NCI-H1105 (cell line): ENCODE measurements at places on chromosomes 11 and 22.
A peak's percentile ranks its signal among the peaks of the same experiment; 100 is the strongest.

- DNase-seq = no peak
These were observed 768 bp downstream of the LDHA start for GRCh38 chr11:18394928-18395734.

DNA sequence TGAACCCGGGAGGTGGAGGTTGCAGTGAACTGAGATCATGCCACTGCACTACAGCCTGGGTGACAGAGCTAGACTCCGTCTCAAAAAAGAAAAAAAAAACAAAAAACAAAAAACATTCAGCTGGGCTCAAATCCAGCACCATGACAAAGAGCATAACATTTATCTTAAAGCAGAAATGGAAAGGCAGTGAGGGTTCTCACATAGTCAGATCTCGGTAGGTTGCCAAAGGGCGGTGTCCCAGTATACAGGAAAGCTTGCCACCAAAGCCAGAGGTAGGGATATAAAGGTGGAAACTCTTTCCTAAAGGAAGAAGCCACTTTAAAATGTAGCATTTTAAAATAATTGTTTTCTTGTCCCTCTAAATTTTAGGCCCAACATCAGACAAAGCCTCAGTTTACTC, 22.4 kb upstream of the CAPRIN1 start:
- DNase-seq = no peak

GRCh38 chr22:35645646-35646045, 2.6 kb upstream of the APOL6 start:
- DNase-seq = no peak

DNA sequence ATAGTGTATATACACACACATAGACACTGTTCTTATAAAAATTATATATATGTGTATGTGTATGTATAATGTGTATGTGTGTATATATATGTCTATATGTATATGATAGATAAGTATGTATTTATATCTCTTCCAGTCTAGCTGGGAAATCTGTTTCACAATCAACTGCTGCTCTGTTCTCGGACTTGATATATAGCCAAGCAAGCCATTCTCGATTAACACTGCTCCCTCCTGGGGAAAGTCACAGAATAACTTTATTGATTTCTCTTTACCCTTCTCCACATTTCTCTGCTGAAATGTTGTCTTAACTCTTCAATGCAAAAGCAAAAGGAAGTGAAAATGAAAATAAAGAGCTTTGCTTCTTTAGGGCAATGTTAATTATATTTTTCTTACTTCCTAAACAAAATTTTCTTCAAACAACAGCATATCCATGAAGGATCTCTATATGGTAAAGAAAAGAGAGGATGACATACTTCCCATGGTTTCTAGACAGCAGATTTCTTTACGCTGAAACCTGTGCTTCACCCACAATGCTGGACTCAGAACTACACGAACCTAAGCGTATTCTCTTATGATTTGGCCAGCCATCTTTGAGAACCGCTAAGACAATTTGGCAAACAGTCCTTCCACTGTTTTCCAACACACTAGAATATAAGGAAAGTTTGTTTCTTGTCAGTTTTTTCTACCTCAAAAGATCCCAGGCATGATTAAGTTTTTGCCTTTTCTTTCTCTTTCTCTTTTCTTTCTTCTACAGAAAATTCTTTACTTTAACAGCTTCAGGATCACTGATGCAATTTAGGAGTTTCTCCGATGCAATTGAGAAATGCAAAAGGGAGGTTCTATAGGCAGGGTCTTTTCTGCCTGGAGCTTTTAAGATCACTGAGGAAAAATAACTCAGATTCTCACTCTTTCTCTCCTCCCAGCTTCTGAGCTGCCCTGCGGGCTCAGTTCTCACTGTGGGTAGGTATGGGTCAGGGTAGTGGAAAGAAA, 1.9 kb downstream of the BLID start:
- no peak for DNase-seq

DNA sequence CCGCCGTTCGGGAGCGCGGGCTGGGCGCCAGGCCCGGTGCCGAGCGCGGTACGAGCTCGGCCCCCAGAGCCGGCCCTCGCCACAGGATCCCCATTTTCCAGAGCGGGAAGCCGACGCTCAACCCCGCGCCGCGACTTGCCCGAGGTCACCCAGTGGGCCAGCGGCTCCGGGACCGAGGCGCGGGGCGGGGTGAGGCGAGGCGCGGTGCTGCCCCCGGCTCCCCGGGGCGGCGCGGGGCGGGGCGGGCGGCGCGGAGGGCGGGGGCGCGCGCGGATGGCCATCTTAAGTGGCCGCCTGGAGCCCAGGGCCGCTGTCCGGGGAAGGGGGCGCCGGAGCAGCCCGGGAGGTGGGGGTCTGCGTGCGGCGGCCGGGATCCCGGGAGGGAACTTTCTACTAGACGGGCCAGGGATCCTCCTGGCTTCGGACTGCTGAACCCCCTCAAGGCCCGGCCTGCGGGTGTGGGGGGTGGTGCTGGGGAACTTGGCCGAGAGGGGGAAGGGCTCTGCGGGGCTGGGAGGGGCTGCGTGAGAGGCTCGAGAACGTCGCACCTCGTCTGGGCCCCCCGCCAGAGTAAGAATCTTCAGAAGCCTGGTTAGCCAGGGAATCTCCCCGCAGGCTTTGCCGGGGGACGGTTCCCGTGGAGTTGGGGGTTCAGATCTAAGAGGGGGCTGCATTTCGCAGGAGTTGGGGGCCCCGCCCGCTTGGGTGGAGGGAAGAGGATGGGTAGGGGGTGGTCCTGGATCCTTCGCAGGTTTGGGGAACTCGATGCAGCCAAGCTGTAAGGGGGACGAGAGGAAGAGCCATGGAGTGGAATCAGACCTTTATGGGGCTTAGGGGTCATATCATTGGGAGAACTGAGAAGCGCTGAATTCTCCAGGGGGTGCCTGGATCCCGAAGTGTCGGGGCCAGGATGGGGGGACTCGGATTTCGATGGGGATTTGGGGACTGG, 678 bp upstream of the INPPL1 start:
- DNase-seq = peak; percentile 60

- DNase-seq = peak; percentile 57
These were observed at the start of gene ME3 for GRCh38 chr11:86672007-86672621. ME3 (minus strand) TSS chr11:86672616.

DNA sequence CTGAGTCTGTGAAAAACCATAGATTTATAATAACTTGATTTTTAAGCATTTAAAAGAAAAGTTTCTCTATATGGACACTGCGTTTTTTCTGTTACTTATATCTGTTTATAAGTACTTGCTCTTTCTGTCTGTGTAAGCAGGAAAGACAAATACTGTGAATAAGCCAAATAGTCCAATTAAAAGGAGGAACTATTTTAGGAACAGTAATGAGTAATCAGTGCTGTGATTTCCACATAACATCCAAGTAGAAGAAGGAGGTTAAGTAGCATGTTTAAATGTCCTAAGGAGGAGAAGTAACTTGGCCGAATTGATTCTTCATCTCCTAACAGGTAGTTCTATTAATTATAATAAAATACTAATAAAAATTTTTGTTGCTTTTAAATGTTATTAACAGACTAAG, 40.8 kb downstream of the ZNF214 start:
- DNase-seq = no peak

DNA sequence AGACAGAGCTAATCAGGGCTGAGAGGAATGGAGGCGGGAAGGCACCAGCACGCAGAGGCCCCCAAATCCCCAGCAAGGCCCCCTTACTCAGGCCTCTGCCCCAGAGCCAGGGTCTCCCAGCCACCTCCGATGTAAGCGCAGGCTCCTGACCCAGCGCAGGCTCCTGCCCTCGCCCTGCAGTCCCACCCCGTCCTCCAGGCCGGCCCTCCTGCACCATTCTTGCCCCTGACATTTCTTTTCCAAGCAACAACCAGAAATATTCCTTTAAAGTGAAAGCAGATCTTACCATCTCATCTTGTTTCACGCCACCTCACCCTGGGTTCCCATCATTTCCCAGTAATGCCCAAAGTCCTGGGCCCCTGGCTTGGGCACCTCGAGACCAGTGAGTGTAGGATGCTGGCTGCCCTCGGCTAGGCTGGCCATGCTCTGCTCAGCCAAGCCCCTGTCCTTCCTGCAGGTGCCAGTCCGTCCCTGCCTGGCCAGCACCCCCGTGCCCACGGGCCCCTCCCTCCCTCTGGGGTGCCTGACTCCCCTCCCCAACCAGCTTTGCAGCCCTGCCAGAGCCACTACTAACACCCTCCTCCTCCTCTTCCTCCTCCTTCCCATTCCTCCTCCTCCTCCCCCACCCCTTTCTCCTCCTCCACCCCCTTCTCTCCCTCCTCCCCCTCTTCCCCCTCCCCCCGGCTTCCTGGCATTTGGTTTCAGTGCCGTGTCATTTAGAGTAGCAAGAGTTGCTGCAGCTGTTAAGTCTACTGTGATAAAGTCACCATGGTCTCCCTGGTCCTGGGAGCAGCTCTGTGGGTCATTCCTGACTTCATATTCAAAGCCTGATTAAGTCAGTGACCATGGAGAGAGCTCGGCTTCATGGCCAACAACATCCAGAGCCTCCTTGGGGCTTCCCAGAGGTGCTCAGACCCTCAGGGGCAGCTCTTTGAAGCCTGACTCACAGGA, 78.7 kb downstream of the PIWIL3 start:
- no peak for DNase-seq

DNA sequence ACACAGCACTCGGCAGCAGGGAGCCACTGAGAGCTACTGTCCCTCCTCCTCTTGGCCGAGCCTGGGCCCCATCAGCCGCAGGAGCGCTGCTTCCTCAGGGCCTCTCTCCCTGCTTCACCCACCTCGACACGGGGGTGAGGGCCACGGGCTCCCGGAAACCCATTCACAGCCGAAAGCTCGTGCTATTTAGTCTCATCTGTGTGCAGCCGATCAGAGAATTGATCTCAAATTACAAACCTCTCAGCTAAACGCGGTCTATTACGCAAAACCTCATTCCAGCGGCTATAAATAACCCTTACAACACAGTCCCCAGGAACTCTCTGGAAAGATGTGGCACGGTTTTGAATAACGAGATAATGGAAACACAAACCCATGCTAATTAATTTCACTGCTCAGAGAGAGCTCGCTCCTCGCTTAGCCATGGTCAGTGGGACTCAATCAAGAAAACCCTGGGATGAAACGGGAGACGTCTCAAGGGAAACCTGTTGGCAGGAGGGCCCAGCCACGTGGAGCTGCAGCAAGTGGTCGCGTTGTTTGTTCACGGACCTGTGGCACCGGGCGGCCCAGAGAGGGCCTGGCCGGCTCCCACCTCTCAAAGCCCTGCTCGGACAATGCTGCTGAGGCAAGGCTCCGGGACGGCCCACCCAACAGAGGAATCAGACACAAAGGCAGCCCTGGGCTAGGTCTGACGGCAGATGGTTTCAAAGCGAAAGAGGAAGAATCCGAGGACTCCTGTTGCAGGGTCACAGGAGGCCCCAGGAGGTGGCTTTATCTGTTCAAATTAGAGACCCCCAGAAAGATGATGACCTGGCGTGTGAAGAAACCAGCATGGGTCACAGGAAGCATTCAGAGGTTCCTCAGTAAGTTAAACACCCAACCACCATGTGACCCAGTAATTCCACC, 210.5 kb downstream of the CTTN start:
- DNase-seq = no peak

DNA sequence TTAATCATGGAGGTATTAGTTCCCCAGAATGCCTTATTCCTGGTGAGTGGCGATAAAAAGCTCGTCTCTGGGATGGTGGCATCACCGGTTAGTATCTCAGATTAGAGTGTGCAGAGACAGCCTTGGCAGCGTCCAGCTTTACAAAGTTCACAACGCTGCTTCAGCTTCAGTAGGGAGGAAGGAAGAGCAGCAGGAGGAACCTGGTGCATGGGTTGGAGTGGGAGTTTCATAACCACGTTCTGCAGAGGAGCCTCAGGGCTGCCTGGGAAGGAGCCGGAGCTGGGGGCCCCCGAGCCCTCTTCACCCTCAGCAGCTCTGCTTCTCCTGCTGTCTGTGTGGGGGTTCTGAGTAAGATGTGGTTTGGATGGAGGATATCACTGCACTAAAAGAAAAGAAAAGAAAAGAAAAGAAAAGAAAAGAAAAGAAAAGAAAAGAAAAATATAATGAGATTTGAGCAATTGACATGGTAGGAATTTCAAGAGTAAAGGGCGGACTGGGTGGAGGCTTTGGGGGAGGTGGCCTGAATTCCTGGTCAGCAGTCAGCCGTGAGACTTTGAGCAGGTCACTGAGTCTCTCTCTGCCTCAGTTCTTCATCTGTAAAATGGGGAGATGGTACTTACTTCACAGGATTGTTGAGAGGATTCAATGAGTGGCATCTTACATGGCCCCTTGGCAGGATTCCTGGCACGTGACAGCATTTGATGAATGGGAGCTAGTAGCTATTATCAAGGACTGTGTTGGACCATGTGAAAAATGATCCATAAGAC, 6.5 kb downstream of the ASPHD2 start:
- no peak for DNase-seq

DNA sequence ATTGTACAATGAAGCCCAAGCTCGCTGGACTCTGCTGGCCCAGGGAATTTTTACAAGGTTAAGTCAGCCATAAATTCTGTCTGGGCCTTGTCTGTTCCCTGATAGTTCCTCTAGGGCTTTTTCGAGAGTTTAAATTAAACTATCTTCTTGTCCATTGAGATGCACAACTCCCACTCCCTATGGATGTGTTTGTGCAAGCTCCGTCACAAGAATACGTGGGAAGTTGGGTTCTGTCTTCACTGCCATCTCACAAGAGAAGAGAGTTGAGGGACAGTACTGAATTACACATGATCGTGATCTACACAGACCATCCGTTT, 153.6 kb upstream of the TTC12 start:
- DNase-seq = no peak

DNA sequence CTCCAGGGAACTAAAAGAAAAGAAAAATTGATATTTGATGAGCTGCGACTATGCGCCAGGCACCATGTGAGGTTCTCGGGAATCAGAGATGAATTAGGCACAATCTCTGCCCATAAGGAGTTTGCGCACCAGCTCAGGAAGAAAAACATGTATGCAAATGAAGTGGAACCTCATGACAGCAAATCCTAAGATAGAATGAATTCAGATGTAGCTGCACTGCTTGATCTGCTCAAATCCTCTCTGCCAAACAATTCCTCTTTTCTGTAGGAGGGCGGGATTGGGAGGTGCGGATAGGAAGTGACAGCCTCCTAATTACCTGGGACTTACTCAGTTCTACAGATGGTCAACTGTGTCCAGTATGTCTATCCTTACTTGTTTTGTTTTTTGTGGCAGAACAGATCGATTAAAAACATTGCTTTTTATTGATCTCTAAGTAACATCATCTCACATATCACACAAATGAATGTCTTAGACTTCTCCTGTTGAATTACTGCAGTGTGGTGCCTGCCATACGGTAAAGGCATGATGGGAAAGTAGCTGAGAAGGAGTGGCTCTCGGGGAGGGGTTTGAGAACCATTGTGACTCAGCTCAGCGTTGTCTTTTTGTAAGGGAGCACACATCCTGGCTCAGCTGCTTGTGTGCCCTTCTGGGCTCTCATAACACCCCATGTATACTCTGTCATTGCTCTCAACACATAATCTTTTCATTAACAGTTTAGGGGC, 13.9 kb downstream of the CRTAM start:
- DNase-seq = no peak

- DNase-seq = no peak
These were observed 36.3 kb downstream of the ASRGL1 start for GRCh38 chr11:62373464-62374119.

DNA sequence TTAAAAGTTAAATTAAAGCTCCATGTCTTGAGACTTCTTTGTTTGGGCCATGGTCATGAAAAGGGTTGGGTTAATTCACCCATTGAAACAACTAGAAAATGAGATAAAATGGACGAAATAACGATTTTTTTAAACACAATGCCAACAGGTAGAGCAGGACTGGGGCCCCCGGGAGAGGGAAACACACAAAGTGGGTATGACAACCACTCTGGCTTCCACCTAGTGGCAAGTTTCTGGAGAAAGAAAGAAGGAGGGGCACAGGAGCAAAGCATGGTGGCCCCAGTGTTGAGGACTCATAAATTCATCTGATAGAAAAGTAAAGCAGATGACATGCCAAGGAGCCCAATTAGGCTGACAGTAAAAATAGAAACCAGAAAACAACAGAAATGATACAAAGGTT, 68.4 kb downstream of the MYEOV start:
- no peak for DNase-seq

- DNase-seq = no peak
These were observed 963.4 kb upstream of the CCDC90B start for GRCh38 chr11:84249344-84250135.
